ENCODE measurements at places on chromosomes 1 and 21. TPM values are rescaled to one million over a fixed set of nuclear protein-coding genes. Genes with fewer than 3 reads are reported as not detected.

- no peak for DNase-seq
Observed at GRCh38 chr1:92536211-92536979, 49.7 kb upstream of the GFI1 start.

- peak; percentile 68 for DNase-seq
Observed at GRCh38 chr1:39132505-39133339, 71.8 kb upstream of the MACF1 start.

DNA sequence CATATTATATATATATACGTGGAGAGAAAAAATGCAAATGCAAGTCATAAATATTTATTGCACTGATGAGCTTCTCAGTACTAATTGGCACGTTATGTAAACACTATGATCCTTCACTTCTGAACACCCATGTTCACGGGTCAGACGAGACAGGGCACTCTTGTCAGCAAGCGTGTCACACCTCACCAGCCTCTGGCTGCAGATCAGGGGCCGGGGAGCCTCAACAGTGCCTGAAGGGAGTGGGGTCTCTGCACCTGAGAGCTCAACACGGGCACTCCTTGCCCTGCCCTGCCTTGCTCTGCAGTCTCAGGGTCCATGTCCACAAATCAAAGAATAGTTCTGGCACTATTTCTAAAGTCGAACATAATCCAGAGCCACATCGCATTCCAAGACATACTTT, 409 bp upstream of the HIVEP3 start:
- DNase-seq, result no peak

DNA sequence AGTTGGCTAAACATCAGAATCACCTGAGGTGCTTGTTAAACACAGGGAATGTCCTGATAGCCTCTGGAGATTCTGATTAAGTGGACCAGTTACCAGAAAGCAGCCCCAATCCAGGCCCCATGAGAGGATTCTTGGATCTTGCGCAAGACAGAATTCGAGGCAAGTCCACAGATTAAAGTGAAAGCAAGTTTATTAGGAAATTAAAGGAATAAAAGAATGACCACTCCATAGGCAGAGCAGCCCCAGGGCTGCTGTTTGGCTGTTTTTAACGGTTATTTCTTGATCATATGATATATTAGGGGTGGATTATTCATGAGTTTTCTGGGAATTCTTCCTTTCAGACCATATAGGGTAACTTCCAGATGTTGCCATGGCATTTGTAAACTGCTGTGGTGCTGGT, 176.2 kb downstream of the ROR1 start:
- DNase-seq, result no peak

Gene GSTM3
- 55.6 TPM for total RNA-seq

DNA sequence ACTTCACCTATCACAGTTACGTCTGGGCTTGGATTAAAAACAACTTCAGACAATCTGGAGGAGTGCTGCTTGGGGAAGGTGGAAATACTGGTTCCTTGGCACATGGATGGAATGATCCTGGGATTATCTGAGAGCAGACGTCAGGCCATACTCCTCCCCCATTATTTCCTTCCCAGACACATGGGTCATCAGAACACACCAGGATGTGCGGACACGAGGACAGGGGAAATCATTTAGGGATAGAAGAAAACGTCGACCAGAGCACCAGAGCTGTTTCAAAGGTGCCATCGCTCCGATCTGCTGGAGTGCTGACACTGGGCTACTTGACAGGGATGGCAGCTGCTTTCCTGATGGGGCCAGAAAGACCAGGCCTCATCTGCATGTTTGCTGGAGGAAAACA, 31.8 kb upstream of the ANGPTL7 start:
- no peak for DNase-seq

- DNase-seq, result no peak
Observed at GRCh38 chr1:205064741-205065316, 19.4 kb downstream of the TMEM81 start.

- no peak for DNase-seq
Observed at GRCh38 chr1:87683196-87683956, 354.7 kb downstream of the LMO4 start.

DNA sequence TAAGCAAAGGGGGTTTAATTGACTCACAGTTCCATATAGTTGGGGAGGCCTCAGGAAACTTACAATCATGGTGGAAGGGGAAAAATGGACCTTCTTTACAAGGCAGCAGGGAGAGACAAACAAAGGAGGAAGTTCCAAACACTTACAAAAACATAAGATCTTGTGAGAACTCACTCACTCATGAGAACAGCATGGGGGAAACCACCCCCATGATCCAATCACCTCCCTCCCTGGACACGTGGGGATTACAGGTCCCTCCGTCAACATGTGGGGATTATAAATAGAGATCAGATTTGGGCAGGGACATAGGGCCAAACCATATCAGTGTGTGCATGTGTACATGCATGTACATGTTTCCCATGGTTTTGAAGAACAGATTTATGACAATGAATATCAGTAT, 5.5 kb upstream of the SMG7 start:
- no peak for DNase-seq

Gene MROH9
- not detected for total RNA-seq

Gene IFI44L
- total RNA-seq, result 9.0 TPM

- no peak for DNase-seq
Observed at GRCh38 chr1:43239484-43239883, 30.3 kb upstream of the TMEM125 start.

GRCh38 chr1:12003762-12004161, 15.5 kb upstream of the MIIP start:
- DNase-seq, result no peak

GRCh38 chr1:88768816-88769215, 84.7 kb downstream of the PKN2 start:
- DNase-seq, result no peak

DNA sequence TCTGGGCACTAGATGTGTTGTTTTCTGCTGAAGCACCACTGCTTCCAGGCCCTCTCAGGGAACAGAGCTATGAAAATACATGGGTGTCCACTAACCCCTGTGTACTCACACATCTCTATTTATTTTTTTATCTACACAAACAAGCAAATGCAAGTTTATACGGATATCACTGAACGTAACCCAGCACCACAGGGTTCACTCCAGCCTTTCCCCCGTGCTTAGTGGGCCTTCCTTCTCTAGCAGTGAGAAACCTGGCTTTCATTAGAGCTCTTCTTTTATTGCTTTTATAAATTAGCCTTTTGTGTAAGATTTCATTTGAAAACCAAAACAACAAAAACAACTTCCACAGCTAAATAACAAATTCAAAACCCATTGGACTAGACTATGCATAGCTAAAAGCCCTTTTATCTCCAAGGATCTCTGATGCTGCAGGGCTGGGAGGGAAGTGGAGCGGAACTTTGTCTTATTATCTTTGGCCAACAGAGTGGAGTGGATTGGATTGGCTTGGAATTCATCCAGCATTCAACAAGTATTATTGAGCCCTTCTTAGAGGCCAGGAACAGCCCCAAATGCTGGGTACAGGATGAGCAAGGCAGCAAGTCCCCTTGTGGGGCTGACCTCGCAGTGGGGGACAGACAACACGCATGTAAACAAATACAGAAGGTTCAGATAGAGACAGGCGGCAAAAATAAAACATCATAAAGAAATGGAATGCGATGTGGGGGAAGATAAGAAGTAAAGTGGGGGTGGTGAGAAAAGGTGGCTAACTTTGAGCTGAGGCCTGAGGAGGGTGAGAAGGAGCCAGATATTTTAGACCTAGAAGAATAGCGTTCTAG, 371.8 kb upstream of the POU3F1 start:
- DNase-seq, result no peak

Gene PCP4L1
- 66.5 TPM for total RNA-seq

GRCh38 chr1:202034149-202034682, 23.8 kb downstream of the ELF3 start:
- no peak for DNase-seq

Data from ureter (tissue), 1 donor.